Ureter (tissue), 1 donor: ENCODE measurements at places on chromosomes 1 and 21.

DNA sequence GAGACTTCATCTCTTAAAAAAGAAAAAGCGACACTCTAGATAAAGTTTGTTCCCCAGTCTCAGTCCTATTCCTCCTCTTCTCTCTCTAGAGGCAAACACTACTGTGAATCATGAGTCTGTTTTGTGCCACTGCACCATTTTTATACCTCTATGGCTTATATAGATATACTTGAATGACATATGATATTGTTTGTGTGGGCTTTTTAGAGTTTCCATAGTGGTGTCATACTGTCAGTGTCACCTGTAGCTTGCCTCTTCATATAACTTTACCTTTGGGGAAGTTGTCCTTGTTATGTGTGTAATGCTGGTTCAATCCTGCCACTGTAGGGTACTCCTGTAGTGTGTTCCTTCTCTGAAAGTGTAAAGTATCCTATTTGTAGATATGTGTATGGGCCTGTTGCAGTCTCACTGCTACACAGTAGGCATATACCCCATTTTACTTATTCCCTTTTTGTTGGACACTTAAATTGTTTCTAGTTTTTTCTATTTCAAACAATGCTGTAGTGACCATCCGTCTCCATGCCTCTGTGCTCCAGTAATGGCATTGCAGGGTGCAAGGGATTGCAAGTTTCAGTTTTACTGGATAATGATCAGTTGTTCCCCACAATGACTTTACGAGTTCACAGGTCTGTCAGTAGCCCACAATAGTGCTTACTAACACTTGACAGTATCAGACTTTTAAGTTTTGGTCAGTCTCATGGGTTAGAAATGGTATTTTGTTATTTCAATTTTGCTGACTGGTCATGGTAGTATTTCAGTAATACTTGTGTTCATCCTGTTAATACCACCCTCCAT lies 2.7 kb downstream of the PRMT2 start:
- DNase-seq, result no peak

GRCh38 chr21:45630066-45630694 lies 13.3 kb upstream of the PCBP3 start:
- DNase-seq, result no peak

DNA sequence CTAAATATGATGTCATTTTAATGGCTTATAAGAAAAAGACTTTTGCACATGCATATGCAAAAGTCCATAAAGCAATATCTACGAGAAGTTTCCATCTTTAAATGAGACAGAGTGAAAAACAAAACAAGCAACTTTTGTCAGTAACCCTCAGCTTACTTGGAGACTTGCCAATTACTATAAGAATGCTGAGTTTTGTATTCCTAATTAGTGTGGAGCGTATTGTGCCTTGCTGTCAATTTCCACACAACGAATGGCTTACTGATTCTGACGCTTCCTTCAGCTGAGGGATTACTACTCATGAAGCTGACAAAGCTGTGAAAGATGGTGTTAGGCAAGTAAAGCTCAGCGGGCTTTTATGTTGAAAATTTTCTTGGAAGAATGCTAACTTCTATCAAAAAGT lies 440.4 kb upstream of the ADAMTS5 start:
- DNase-seq, result no peak

- DNase-seq, result no peak
These were observed 86.4 kb downstream of the BCAR3 start for GRCh38 chr1:93595266-93595665.

DNA sequence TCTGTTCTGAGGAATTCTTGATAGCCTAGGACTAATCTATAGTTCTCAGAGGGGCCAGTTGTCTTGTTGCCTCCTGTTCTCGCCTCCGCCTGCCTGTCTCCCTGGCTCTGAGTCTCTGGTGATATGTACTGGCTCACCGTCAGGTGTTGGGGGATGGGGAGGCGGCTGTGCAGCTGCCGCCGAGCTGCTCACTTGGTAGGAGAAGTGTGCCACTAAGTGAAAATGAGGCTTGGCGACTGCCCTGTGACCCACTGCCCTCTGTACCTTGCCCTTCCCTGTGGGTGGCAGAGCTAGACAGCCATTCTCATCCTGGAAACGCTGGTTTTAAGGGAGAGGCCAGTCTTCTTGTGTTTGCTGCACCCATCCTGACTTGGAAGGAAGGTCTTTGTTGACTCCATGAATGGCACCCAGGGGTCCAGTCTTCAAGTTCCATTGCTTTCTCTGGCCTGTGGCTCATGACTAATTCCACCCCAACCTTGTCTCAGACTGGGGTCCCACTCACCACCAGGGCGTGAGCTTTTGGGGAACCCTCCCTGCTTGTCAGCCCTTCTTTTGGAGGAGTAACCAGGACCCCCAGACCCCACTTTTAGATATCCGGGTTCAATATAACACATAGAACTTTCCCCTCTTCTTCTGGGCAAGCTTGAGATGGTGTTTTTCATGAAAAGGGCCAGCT lies 120.6 kb downstream of the CACNA1E start:
- no peak for DNase-seq

DNA sequence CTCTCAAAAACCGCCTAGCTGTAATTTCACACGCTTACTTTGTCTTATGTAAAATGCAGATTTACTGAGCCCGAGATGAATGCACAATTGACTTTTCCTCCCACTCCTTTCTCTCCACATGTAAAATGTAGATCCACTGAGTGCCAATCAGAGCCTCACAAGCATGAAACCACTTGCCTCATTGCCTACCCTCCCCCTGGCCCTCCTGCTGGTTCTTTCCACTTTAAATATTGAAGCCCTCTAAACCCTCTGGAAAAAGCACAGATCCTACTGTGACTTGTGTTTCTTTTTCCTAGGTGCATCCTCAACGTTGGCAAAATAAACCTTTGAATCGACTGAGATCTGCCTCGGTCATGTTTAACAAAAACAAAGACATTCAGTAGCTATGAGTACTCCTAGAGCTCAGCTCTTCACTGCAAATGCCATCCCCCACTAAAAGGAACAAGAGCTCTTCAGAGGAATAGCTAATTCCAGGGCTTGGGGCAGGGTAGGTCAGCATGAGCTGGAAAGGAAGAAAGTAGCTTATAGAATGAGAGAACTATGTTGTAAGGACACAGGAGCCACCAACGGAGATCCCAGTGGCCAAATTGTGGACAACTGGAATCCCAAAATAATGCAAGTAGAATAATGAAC lies 365.5 kb upstream of the RUNX1 start:
- DNase-seq, result no peak

DNA sequence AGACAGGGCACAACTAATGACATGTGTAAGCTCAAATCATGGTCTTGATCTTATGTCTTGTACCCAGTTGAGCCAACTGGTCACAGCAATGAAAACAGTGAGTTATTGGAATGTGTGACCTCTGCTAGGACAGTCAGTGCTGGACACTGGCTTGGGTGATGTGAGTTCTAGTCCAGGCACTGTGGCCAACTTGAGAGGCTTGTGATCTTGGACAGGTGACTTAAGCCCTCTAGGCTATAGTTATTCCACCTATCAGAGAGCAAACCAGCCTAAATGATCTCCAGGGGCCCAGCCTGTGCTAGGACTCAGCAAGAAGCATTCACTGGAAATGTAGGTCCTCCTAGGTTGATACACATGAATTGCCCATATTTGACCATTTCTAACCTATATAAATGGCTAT lies 1.1 kb downstream of the KCNE2 start:
- DNase-seq, result no peak

DNA sequence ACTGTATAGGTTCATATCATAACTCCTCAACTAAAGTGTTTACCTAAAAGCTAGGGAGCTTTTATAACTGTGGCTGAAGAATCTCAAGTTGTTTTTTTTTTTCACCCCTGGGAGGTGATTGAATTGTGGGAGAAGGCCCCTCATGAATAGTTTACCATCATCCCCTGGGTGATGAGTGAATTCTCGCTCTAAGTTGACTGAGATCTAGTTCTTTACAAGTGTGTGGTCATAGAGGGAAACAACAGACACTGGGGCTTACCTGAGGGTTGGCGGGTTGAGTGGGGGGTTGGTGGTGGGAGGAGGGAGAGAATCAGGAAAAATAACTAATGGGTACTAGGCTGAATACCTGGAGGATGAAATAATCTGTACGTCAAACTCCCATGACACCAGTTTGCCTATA lies 7.9 kb upstream of the ZSCAN20 start:
- DNase-seq, result no peak

DNA sequence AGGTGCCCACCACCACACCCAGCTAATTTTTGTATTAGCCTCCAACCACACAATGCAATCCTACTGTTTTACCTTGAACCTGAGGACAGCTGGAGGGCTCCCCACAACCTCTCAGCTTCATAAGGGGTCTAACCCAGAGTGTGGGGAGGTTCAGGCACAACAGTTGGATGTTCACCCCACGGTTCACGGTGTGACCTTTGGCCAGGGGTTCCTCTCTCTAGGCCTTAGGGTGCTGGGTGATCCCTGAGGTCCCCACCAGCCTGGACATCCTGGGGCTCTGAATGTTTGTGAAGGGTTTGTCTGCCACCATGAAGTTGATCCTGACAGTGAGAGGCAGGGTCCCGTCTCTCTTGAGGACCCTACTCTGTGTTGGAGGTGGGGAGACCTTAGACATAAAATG lies 3.9 kb downstream of the ACOT11 start:
- DNase-seq, result no peak

DNA sequence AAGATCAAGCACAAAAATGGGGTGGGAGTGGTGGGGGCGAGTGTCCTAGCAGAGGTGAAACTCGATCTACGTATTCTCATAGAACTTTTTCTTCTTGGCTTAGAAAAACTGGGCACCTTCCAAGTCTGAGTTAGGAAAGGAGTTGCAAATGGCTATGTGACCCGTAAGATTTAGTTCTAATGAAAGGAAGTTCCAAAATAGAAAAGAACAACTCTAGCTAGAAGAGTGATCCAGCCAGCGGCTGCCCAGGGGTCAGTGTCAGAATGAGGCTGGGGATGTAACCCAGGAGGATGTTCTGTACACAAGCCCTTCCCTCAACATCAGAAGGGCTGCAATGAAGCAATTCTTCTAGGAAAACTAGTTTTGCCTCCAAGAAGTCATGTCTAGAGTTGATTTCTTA lies 5.2 kb downstream of the MTARC1 start:
- no peak for DNase-seq

DNA sequence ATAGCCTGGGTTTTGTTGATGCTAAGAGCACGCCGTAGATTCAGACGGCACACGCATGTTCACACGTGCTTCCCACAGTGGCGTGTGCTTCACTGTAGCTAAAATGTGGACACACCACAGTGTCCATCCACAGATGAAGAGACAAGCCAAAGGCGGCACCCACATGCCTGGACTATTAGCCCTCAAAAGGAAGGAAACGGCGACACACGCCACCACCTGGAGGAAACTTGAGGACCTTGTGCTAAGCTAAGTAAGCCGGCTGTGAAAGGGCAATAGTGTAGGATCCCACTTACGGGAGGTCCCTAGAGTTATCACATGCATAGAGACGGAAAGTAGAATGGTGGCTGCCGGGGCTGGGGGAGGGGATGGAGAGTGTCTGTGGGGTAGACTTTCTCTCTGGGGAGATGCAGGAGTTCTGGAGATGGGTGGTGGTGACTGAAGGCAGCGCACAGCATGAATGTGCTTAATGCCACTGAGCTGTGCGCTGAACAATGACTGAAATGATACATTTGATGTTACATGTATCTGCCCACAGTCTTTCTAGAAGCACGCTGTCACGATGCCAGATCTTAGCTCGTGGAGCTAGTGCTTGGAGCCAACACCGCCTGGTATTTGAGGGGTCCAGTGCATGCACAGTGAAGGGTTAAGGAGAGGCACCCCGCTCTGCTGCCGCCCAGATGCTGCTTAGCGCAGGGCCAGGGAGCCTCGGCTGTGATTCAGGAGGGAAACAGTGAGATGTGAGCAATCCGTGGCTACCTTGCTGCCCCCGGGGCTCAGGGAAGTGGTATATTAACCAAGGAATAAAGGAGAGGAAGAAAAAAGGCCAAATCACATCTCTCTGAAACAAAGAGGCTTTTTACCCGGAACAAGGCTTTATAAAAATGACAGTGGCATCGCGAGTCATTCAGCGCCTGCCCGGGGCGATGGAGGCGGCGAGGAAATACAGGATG lies 103.7 kb downstream of the PRDM16 start:
- no peak for DNase-seq

DNA sequence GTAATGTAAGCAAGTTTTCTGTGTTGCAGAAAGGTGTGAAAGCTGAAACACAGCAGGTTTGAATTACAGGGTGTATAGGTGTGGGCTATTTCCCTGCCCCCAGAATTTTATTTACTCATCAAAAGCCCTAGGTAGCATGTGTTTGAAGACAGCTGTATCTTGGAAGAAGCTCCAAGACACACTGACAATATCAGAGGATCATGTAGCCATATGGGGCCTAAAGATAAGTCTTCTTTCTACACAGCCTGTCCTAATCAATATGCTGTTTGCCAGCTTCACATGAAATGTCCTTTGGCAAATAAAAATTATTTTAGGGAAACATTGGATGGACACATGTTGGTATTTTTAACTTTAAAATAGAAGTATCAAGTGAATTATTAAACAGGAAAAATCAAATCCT lies 17.5 kb upstream of the SUCO start:
- no peak for DNase-seq

DNA sequence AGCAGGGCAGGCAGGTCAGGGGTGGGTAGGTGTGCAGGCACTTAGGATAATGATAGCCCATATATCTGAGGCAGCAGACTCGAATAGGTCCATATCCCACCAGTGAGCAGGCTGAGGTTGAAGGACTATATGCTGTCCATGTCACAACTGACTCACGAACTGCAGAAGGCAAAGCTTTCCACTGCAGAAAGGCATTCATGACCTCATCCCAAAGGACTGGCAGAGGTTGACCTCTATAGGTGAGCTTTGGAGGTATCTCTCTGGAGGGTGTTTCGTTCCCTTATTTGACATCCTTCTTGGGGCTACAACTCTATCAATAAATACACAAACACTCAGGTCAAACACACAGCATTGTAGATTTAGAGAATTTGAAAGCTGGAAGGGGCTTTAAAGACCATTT lies 42.8 kb upstream of the MARK1 start:
- no peak for DNase-seq

DNA sequence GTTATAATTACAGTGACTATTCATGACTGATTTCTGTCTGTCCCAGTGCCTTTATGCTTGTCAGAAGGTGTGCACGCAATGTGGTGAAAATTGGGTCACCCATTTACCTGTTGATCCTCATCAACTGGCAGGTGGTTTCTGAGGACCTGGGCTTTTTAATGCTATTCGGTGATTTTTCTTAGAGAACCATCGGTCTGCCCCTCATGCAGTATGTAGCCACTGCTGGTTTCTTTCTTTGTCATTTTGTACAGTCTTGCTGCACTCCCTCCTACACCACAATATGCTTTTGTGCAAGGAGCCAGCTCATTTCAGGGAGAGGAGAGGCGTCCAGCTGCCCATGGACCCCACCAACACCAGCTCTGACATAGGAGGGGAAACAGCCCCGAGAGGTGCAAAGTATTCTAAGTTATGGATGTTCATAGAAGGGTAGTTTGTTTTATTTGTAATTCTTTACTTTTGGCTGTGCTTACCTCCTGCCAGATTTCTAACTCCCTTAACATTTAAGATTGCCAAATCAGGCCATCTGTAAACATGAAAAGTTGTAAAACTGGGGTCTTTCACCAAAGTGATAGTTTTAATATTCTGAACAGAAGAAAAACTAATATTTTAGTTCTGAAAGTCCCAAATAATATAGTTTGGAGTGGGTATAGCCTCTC lies 325.3 kb downstream of the PTBP2 start:
- DNase-seq, result no peak
